ENCODE measurements at places on chromosomes 16 and 17.

GRCh38 chr17:48283907-48284306 lies 146.1 kb downstream of the SKAP1 start:
- DNase-seq, result no peak

- DNase-seq, result no peak
Observed at GRCh38 chr16:68202091-68202519, 33.8 kb downstream of the ESRP2 start.

DNA sequence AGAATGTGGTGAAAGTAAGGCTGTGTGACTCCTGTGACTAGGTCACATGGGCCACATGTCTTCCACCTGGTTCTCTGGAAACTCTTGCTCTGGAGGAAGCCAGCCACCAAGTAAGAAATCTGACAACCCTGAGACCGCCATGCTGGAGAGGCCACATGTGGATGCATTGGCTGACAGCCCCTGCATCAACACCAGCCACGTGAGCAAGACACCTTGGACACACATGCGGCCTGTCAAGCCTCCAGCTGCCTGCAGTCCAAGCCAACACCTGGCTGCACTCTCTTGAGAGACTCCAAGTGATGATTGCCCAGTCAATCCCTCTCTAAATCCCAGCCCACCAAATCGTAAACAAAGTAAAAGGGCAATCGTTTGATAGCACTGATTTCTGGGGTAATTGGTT lies 112.6 kb downstream of the FOXL1 start:
- DNase-seq, result no peak

- DNase-seq, result no peak
Observed at GRCh38 chr16:77541165-77541564, 106.3 kb upstream of the ADAMTS18 start.

GRCh38 chr16:89000207-89000959 lies 23.4 kb upstream of the CBFA2T3 start:
- no peak for DNase-seq

DNA sequence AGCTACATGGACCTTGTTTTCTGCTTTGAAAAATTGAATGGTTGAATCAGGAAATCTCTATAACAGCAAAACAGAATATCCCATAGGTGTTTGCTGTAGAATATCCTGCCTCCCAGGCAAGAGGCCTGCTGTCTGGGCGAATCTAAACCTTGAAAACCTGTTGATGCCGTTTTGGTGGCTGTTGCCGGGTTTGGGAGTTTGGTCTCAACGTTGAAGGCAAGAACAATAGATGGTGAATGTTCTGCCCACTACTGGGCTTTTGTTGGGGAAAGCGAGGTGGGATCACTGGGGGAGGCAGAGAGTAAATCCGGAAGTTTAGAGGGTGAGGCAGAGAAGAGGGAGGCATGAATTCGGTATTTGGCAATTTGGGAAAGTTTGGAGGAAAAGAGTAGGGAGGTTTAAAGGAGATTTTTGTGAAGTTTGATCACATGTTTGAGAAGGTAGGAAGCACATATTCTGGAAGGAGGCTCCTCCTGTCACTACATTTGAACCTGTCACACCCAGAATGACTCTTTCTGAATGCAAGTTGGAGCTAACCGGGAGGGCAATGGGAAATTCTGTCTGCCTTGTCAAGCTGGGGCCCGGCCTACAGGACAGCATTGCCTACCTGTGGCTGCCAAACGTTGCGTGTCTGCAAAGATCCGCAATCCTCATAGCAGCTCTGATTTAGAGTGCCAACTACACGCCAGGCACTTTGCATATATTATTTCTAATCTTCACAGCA lies 46.5 kb downstream of the GPRC5B start:
- DNase-seq, result no peak

DNA sequence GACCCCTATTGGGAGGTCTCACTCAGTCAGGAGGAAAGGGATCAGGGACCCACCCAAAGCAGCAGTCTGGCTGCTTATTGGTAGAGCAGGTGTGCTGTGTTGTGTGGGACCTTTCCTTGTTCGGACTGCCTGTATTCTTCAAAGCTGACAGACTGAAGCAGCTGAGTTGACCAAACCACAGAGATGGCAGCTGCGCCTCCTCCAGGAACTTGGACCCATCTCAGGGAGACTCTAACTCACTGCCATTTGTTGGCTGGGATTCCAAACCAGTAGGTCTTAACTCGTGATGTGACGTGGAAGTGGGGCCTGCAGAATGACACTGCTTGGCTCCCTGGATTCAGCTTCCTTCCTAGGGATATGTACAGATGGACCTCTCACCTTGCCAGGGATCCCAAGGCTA lies 9.6 kb upstream of the UQCRC2 start:
- DNase-seq, result no peak

DNA sequence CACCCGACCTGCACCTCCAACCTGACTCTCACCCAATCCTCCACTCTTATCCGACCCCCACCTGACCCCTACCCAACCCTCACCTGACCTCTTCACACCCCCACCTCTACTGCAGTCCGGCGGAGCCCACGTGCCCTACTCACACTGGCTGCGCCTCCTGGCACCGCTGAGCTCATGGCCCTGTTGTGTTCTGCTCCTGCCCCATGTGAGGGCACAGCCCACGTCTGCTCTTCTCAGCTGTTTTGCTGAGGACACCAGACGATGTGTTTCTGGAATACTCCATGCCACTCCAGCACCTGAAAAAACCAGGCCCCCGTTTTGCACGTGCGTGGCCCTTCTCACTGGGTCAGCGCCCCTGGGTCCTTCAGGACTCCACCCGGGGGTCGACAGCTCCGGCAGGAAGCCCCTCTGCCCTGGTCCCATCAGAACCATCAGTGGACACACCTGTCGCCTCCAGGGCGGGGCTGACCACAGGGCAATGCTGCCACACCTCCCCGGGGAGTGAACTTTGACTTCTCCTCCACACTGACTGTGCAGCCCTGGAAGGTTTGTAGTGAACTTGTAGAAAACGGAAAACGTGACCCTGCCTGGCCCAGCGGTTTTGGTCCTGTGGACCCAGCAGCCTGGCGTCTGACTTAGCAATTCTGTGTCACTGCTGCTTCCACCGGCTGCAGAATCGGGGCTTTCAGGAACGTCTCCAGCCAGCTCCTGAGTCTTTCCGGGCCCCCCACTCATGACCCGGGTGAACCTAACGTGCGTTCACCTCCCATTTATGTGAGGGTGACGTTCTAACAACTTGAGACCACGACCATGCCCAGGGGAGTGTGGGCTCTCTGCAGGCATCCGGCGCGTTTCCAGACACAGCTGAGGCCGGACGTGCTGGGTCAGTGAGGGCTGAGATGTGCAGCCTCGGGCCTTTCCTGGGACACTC lies 5.7 kb upstream of the RAB40B start:
- no peak for DNase-seq

GRCh38 chr16:68072038-68072695 lies 13.0 kb upstream of the NFATC3 start:
- DNase-seq, result no peak

- no peak for DNase-seq
Observed at GRCh38 chr17:68239632-68240366, 8.0 kb upstream of the AMZ2 start.

DNA sequence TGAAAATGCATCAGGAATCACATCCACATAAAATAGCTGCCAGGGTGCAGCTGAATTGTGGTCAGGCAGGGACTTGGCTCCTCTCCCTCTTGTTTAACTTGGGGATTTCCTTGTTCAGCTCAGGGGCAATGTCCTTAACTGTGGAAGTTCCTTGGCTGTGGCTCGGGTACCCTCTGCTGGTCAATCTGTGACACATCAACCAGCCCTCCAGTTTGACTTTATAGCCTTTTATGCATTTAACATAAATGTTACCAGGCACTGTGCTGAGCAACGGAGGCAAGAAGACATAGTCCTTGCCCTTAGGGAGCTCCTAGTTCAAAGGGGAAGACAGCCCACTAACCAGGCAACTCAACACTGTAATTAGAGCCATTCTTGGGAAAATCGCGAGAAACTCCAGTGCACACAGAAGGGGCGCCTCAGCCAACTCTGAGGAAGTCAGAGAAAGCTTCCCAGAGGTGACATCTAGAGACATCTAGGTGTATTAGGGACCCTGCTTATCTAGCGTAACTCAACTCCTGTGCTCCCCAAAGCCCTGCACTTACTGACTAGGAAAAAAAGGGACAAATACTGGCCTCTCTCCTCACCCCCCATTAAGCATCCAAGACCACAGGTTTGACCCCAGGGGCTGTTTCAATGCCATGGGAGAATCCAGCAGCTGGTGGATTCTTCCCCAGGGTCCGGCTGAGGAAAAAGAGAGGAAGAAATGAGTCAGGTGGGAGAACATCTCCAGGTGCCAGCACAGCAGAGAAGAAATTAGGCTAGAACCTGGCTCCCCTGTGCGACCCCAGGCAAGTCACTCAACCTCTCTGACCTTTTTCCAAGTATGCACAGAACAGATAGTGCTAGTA lies 17.3 kb upstream of the EEF2K start:
- peak; percentile 44 for DNase-seq

DNA sequence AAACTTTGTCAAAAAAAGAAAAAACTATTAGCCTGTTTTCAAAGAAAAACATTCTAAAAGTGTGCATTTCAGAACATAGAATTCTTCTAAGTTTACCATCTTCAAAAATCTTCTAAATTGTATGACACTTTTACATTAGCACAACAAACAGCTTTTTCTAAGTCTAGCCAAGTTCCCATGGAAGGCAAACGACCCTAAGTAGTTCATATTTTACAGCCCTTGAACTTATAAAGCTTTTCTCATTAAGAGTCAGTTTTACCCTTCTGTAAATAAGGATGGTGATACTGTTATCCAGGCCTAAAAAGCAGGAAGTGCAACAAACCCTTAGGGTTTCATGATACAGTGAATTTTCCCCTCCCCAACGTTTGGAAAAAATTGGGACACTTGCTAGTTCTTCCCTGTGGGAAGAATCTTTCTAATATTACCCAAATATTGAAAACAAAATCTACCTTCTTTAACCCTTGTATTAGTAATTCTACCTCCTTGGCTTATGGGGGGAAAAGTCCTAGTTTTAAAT lies 4.0 kb upstream of the ARL6IP1 start:
- no peak for DNase-seq

GRCh38 chr16:87968541-87968940 lies 17.3 kb downstream of the BANP start:
- DNase-seq, result no peak

- DNase-seq, result no peak
Observed at GRCh38 chr16:83606486-83607030, 201.2 kb upstream of the HSBP1 start.

- no peak for DNase-seq
Observed at GRCh38 chr16:69318911-69319289, 7.8 kb downstream of the VPS4A start.

DNA sequence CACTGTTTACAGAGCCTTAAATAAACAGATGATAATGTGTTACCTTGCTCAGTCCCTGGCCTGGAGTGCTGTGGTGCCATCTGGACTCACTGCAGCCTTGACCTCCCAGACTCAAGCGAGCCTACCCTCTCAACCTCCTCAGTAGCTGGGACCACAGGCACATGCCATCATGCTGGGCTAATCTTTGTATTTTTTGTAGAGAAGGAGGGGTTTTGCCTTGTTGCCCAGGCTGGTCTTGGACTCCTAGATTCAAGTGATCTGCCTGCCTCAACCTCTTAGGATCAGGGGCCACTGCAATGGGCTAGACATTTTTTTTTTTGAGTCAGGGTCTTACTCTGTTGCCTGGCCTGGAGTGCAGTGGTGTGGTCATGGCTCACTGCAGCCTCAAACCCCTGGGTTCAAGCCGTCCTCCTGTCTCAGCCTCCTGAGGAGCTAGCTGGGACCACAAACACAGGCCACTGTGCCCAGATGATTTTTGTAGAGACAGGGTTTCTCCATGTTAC lies 5.0 kb upstream of the NAGLU start:
- DNase-seq, result no peak

GRCh38 chr16:21628121-21628726 lies 24.2 kb downstream of the IGSF6 start:
- no peak for DNase-seq

GRCh38 chr16:80231121-80231520 lies 309.7 kb upstream of the DYNLRB2 start:
- DNase-seq, result no peak

- no peak for DNase-seq
Observed at GRCh38 chr16:11325404-11326083, 19.7 kb upstream of the RMI2 start.

- DNase-seq, result no peak
Observed at GRCh38 chr17:39598630-39599003, 9.1 kb downstream of the NEUROD2 start.

Data from effector memory CD4-positive, alpha-beta T cell (primary cell).